Central memory CD8-positive, alpha-beta T cell (primary cell): ENCODE measurements at places on chromosomes 16 and 17.

- no peak for DNase-seq
- H3K4me1 ChIP-seq: peaks cover 11% of the 10 kb centered on the region
- H3K36me3 ChIP-seq: peaks cover 1% of the 10 kb centered on the region
- no peak overlapping the region for H3K4me3 ChIP-seq
- H3K27me3 ChIP-seq: no peaks in the 10 kb centered on the region
- peak overlapping the region; percentile 64 for H3K27ac ChIP-seq
Observed at GRCh38 chr17:28737770-28738679, 5.8 kb upstream of the TRAF4 start.

- peaks cover 1% of the 10 kb centered on the region for H3K36me3 ChIP-seq
- no peak for DNase-seq
- peaks cover 10% of the 10 kb centered on the region for H3K4me1 ChIP-seq
- peak overlapping the region; percentile 6 for H3K27ac ChIP-seq
- peaks cover 33% of the 10 kb centered on the region for H3K27me3 ChIP-seq
- H3K4me3 ChIP-seq: no peak overlapping the region
Observed at GRCh38 chr16:27113341-27113841, 46.7 kb downstream of the C16orf82 start.

DNA sequence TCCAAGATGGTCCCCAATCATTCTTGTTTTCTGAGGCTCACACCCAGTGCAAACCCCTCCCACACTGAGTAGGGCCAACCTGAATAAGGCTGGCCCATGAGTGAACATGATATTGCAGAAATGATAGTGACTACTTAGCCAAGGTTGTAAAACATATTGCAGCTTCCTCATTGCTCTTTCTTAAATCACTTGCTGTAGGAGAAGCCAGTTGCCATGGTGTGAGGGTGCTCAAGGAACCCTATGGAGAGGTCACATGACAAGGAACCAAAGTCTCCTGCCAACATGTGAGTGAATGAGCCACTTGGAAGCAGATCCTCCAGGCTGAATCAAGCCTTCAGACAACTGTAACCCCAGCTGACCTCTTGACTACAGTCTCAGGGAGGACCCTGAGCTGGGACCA, 191.4 kb downstream of the RGS9 start:
- H3K4me1 ChIP-seq: no peaks in the 10 kb centered on the region
- peaks cover 61% of the 10 kb centered on the region for H3K27me3 ChIP-seq

GRCh38 chr17:45976755-45977505, 22.1 kb upstream of the STH start:
- H3K27ac ChIP-seq: no peak overlapping the region
- H3K27me3 ChIP-seq: peaks cover 8% of the 10 kb centered on the region
- no peak overlapping the region for H3K4me3 ChIP-seq
- H3K4me1 ChIP-seq: no peaks in the 10 kb centered on the region
- H3K36me3 ChIP-seq: peaks cover 1% of the 10 kb centered on the region

- no peak overlapping the region for H3K4me3 ChIP-seq
- no peaks in the 10 kb centered on the region for H3K4me1 ChIP-seq
- H3K27ac ChIP-seq: no peak overlapping the region
Observed at GRCh38 chr17:34443619-34444469, 80.8 kb upstream of the CCL1 start.

DNA sequence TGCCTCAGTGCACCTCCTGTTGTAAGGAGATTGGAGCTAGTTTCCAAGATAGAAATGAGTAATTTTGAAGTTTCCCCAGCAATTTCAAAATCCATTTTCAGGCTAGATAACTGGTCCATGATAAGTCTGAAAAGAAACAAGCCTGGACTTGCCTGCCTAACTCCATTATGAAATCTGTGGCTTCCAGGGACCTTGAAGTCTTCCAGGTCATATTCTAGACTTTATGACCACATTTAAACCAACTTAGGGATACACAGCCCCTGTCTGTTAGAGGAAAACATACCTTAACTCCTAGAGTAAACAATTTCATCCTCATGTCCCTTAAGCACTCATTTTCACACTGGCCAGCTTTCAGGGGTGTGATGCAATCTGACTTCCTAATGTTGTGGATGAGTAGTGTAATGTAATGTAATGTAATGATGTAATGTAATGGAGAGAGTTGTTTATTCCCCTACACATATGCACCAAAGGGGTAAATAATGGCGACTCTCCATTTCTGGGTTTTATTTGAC, 96.7 kb upstream of the FAM20A start:
- no peak overlapping the region for H3K27ac ChIP-seq
- no peak for DNase-seq
- no peaks in the 10 kb centered on the region for H3K4me1 ChIP-seq
- no peak overlapping the region for H3K4me3 ChIP-seq
- peaks cover 3% of the 10 kb centered on the region for H3K36me3 ChIP-seq
- H3K27me3 ChIP-seq: peaks cover 35% of the 10 kb centered on the region

DNA sequence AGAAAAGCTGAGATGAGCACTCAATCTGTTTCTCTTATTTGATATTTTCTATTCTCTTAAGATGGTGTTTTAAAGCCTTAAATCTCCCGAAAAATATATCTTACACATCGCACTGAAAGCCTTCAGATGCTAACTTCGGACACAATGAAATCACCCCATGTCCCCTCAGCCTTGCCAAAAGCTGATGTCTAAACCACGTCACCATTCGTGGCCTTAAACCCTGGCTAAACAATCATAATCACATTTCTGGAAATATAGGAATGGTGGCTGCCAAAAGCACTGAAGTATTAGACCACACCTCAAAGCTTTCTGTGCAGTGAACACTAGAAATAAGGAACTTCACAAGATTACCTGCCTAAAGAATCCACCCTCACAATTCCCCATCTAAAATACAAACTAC, 402.7 kb downstream of the SOX9 start:
- DNase-seq: no peak
- no peaks in the 10 kb centered on the region for H3K4me1 ChIP-seq
- no peaks in the 10 kb centered on the region for H3K36me3 ChIP-seq

- H3K36me3 ChIP-seq: peaks cover 22% of the 10 kb centered on the region
- H3K27me3 ChIP-seq: no peaks in the 10 kb centered on the region
- H3K4me1 ChIP-seq: peaks cover 23% of the 10 kb centered on the region
- no peak for DNase-seq
Observed at GRCh38 chr16:48538746-48539484, 71.1 kb downstream of the N4BP1 start.

DNA sequence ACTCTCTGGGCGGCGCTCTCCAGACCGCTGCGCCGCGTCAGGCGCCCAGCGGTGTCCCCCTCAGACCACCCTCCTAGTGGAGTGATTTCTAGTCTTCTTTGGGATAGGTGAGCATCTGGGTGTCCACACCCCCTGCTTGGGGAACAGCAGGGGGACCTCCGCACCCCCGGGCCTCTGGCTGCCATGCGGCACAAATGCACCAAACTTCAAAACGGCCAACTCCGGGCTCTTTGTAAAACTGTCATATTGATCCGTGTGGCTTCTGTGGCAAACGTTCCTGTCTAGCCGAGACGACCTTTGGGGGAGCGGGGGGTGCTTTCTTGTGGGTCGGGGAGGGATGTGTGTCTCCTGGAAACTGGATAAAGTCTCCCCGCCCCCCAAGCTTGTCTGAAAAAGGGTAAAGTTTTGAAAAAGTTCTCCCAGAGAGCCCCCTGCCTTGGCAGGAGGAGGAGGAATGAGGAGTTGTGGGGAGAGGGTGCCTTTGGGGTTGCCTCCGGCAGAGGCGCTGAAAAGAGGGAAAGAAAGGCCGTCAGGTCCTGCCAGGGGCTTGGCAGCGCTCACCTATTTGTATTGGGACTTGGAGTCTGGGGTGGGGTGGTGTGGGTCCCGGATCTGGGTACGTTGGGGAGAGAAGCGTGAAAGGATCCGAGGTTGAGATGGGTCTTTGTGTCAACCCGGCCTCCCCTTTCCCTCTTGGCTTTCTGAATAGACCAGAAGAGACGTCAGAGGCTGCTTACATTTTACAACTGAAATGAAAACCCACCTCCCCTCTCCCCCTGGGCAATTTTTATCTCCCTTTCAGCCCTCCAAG, 2.2 kb upstream of the CHD3 start:
- no peak overlapping the region for H3K27ac ChIP-seq
- peaks cover 30% of the 10 kb centered on the region for H3K36me3 ChIP-seq
- peaks cover 8% of the 10 kb centered on the region for H3K4me1 ChIP-seq
- no peaks in the 10 kb centered on the region for H3K27me3 ChIP-seq
- H3K4me3 ChIP-seq: no peak overlapping the region

- no peaks in the 10 kb centered on the region for H3K36me3 ChIP-seq
- H3K4me3 ChIP-seq: no peak overlapping the region
- peaks cover 8% of the 10 kb centered on the region for H3K4me1 ChIP-seq
- no peak overlapping the region for H3K27ac ChIP-seq
Observed at GRCh38 chr16:31008149-31008548, 2.3 kb downstream of the STX1B start.

- H3K27ac ChIP-seq: peak overlapping the region; percentile 10
- no peak overlapping the region for H3K4me3 ChIP-seq
- H3K36me3 ChIP-seq: peaks cover 5% of the 10 kb centered on the region
- no peak for DNase-seq
- H3K4me1 ChIP-seq: peaks cover 26% of the 10 kb centered on the region
- H3K27me3 ChIP-seq: no peaks in the 10 kb centered on the region
Observed at GRCh38 chr16:56744996-56745640, 15.2 kb downstream of the NUP93 start.

- H3K4me1 ChIP-seq: peaks cover 5% of the 10 kb centered on the region
- H3K36me3 ChIP-seq: no peaks in the 10 kb centered on the region
- H3K27ac ChIP-seq: no peak overlapping the region
- DNase-seq: no peak
- H3K4me3 ChIP-seq: no peak overlapping the region
- no peaks in the 10 kb centered on the region for H3K27me3 ChIP-seq
Observed at GRCh38 chr17:31112001-31112661, 17.4 kb downstream of the NF1 start.

DNA sequence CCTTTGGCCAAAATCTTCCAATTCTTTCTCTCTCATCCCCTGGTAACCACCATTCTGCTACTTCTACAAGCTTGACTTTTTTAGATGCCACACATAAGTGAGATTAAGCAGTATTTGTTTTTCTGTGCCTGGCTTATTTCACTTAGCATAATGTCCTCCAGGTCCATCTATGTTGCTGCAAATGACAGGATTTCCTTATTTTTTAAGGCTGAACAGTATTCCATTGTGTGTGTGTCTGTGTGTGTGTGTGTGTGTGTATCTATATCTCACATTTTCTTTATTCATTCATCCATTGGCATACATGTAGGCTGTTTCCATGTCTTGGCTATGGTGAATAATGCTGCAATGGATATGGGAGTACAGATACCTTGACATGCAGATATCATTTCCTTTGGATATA, 6.1 kb downstream of the ACACA start:
- no peak overlapping the region for H3K27ac ChIP-seq
- no peak for DNase-seq
- H3K4me1 ChIP-seq: peaks cover 20% of the 10 kb centered on the region
- H3K27me3 ChIP-seq: no peaks in the 10 kb centered on the region

GRCh38 chr16:85515830-85516397, 97.2 kb upstream of the GSE1 start:
- peaks cover 13% of the 10 kb centered on the region for H3K36me3 ChIP-seq
- DNase-seq: no peak
- peaks cover 6% of the 10 kb centered on the region for H3K4me1 ChIP-seq

GRCh38 chr17:36880268-36880905, 56.9 kb upstream of the LHX1 start:
- peaks cover 47% of the 10 kb centered on the region for H3K27me3 ChIP-seq
- H3K36me3 ChIP-seq: no peaks in the 10 kb centered on the region
- H3K27ac ChIP-seq: no peak overlapping the region
- no peak overlapping the region for H3K4me3 ChIP-seq

GRCh38 chr17:9158544-9159452, 137.5 kb downstream of the NTN1 start:
- H3K4me3 ChIP-seq: no peak overlapping the region
- peaks cover 37% of the 10 kb centered on the region for H3K27me3 ChIP-seq
- H3K36me3 ChIP-seq: no peaks in the 10 kb centered on the region
- H3K4me1 ChIP-seq: no peaks in the 10 kb centered on the region
- no peak for DNase-seq

- no peak for DNase-seq
- H3K4me3 ChIP-seq: no peak overlapping the region
- H3K27ac ChIP-seq: no peak overlapping the region
- H3K4me1 ChIP-seq: no peaks in the 10 kb centered on the region
Observed at GRCh38 chr16:22673421-22673831, 140.5 kb upstream of the HS3ST2 start.

DNA sequence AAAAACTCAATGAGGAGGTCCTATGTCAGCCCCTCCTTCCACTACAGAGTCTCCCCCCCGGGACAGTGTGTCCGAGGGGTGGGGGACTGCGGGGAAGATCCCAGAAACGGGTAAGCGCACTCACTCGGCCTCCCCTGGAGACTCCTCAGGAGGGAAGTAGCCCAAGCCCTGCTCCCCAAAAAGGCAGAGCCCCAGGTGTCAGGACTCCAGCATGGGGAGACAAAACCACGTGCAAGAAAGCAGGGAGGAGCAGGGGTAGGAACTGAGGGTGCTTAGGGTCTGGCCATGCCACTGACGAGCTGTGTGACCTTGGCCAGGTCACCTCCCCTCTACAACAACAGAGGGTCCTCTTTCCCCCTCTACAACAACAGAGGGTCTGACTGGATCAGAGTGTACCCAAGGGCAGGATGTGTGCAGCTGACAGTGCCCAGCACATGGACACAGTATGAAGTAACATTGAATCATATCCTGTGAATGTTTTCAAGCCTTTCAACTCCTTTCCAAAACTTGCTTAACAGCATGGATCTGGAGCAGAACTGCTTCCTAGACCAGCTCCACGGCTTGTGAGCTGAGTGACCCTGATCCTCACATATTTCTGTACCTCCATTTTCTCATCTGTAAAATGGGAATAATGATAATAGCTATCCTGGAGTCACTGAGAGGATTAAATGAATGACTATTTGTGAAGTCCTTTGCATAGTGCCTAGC, 2.1 kb upstream of the NAGS start:
- no peak for DNase-seq
- peaks cover 7% of the 10 kb centered on the region for H3K36me3 ChIP-seq
- no peak overlapping the region for H3K4me3 ChIP-seq
- H3K27me3 ChIP-seq: peaks cover 15% of the 10 kb centered on the region
- peaks cover 12% of the 10 kb centered on the region for H3K4me1 ChIP-seq
- no peak overlapping the region for H3K27ac ChIP-seq

DNA sequence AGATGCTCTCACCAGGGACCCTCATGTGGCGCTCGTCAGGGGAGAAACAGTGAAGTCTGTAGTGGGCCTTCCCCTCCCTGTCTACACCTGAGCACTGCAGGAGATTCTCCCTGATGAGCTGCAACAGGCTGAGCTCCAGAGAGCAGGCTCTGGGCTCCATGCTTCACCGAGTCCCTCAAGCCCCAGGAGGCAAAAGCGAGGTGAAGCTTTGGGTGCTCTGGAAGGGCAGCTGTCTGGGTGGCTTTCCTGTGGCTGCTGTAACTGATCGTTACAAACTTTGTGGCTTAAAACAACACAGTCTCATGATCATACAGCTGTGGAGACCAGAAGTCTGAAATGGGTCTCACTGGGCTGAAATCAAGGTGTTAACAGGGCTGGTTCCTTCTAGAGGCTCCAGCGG, 12.1 kb upstream of the CD300LD start:
- no peak for DNase-seq
- H3K27ac ChIP-seq: no peak overlapping the region
- H3K27me3 ChIP-seq: peaks cover 72% of the 10 kb centered on the region
- no peaks in the 10 kb centered on the region for H3K36me3 ChIP-seq
- H3K4me1 ChIP-seq: no peaks in the 10 kb centered on the region

GRCh38 chr17:45086865-45087503, 25.9 kb downstream of the NMT1 start:
- no peak for DNase-seq
- peaks cover 64% of the 10 kb centered on the region for H3K36me3 ChIP-seq
- no peak overlapping the region for H3K4me3 ChIP-seq
- no peak overlapping the region for H3K27ac ChIP-seq
